ENCODE measurements at places on chromosomes 4 and X.

- H3K4me3 ChIP-seq: no peak overlapping the region
Observed at GRCh38 chr4:119264743-119265142, 52.2 kb downstream of the USP53 start.

DNA sequence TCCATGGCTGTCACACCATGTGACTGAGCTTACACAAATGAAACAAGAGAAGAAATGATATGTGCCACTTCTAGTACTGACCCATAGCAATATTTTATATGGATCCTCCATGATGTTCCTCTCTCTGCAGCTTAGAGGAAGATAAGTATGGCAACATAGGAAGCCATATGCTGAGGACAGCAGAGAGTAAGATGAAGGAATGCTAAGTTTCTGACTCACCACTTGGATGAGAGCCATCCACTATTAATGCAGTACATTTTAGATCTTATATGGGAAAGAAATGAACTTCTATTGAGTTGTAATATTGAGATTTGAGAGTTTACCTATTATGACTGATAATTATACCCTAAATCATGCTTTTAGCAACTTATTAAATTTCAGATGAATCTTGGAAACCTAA lies 386.9 kb upstream of the MAOA start:
- no peak overlapping the region for H3K4me3 ChIP-seq
- H3K36me3 ChIP-seq: no peaks in the 10 kb centered on the region
- no peak for DNase-seq

- DNase-seq: no peak
- H3K4me3 ChIP-seq: no peak overlapping the region
- peaks cover 9% of the 10 kb centered on the region for H3K36me3 ChIP-seq
- peaks cover 19% of the 10 kb centered on the region for H3K4me1 ChIP-seq
- H3K27ac ChIP-seq: no peak overlapping the region
- H3K27me3 ChIP-seq: no peaks in the 10 kb centered on the region
Observed at GRCh38 chr4:3526456-3526855, 5.8 kb downstream of the LRPAP1 start.

- H3K27me3 ChIP-seq: no peaks in the 10 kb centered on the region
- peaks cover 12% of the 10 kb centered on the region for H3K36me3 ChIP-seq
- peak overlapping the region; percentile 61 for H3K4me3 ChIP-seq
- peak; percentile 42 for DNase-seq
Observed at GRCh38 chr4:140807491-140808252, 51.5 kb upstream of the TBC1D9 start.

GRCh38 chr4:8252301-8253173 lies 17.0 kb upstream of the HTRA3 start:
- no peak for DNase-seq
- H3K27ac ChIP-seq: no peak overlapping the region
- H3K27me3 ChIP-seq: peaks cover 9% of the 10 kb centered on the region
- no peak overlapping the region for H3K4me3 ChIP-seq
- H3K36me3 ChIP-seq: no peaks in the 10 kb centered on the region
- H3K4me1 ChIP-seq: no peaks in the 10 kb centered on the region

GRCh38 chr4:111879539-111879938 lies 265.7 kb upstream of the FAM241A start:
- H3K4me3 ChIP-seq: no peak overlapping the region
- H3K36me3 ChIP-seq: no peaks in the 10 kb centered on the region
- no peak overlapping the region for H3K27ac ChIP-seq
- H3K27me3 ChIP-seq: peaks cover 3% of the 10 kb centered on the region

DNA sequence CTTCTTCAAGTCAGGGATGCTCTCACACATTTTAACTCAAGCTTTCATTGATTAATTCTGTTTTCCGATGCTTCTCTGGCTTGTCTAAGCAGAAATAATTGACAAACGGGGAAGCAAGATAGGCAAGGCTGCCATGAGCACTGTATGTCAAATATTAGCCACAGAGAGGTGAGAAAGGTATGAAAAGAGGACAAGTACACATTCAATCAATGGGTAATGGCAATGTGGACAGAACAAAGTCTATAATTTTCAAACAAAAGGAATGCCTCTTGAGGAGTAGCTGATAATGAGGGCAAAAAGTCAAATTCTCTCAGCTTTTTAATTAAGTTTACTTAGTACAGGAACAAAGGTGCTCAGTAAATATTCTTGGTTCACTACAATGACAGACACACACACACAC lies 19.6 kb downstream of the COX7B2 start:
- H3K4me3 ChIP-seq: no peak overlapping the region
- H3K4me1 ChIP-seq: no peaks in the 10 kb centered on the region
- no peak for DNase-seq
- H3K36me3 ChIP-seq: no peaks in the 10 kb centered on the region
- H3K27ac ChIP-seq: no peak overlapping the region

DNA sequence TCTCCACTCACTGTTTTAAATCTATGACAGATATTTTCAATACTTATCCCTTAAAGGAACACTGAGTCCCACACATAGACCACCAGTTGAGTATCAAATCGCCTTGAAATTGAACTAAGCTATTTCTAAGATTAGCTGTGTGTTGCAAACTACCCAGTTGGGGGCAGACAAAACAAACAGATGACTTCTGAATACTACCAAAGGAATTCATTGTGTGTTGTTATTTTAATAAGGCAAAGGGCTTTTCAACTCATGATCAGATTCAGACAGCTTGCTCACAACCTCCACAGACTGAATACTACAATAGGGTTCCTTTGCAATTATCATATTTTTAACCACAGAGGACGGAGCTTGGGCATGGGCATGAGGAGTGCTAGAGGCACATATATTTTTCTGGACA lies 283.0 kb upstream of the GPC4 start:
- no peaks in the 10 kb centered on the region for H3K4me1 ChIP-seq
- peaks cover 3% of the 10 kb centered on the region for H3K27me3 ChIP-seq
- H3K36me3 ChIP-seq: no peaks in the 10 kb centered on the region
- no peak overlapping the region for H3K4me3 ChIP-seq

DNA sequence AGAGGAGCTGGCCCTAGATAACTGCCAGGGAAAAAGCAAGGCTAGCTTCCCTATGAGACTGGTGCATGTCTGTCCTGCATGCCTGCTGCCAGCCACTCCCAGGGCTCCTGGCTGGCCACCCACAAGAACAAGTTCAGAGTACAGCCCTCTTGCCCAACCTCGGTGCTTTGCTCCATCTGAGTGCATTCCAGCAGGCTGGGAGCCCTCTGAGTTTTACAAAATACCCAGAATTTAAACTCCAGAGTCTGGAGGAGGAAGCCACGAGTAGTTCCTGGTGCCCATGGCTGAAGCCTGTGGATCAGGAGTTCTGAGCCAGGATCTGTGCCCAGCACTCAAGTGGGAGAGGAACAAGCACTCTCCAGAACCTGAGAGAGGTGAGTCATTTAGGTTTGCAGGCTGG lies 111.6 kb downstream of the MAGEE2 start:
- H3K36me3 ChIP-seq: no peaks in the 10 kb centered on the region
- H3K27ac ChIP-seq: no peak overlapping the region
- DNase-seq: no peak
- H3K4me1 ChIP-seq: no peaks in the 10 kb centered on the region

DNA sequence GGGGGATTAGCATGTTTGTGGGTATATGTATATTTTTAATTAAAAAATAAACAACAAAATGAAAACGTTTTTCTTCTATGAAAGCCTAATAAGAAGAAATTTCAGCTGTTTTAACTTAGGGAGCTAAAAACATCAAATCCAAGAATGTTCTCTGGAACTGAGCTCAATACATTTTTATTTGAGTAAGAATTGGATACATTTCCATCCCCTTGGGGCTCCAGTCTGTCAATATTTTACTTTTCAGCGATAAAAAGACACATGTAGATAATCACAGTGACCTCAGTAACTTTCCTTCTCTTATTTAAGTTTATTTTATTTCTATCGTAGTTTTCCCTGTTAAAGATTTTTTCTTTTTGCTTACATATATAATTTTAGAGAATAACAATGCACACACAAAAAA lies 59.3 kb downstream of the ELOVL6 start:
- DNase-seq: no peak
- no peak overlapping the region for H3K27ac ChIP-seq
- H3K27me3 ChIP-seq: peaks cover 4% of the 10 kb centered on the region
- no peaks in the 10 kb centered on the region for H3K36me3 ChIP-seq
- H3K4me1 ChIP-seq: no peaks in the 10 kb centered on the region
- no peak overlapping the region for H3K4me3 ChIP-seq

- no peak overlapping the region for H3K4me3 ChIP-seq
- H3K4me1 ChIP-seq: no peaks in the 10 kb centered on the region
- DNase-seq: no peak
- peaks cover 2% of the 10 kb centered on the region for H3K27me3 ChIP-seq
- no peak overlapping the region for H3K27ac ChIP-seq
Observed at GRCh38 chr4:138487670-138488069, 245.5 kb upstream of the SLC7A11 start.

DNA sequence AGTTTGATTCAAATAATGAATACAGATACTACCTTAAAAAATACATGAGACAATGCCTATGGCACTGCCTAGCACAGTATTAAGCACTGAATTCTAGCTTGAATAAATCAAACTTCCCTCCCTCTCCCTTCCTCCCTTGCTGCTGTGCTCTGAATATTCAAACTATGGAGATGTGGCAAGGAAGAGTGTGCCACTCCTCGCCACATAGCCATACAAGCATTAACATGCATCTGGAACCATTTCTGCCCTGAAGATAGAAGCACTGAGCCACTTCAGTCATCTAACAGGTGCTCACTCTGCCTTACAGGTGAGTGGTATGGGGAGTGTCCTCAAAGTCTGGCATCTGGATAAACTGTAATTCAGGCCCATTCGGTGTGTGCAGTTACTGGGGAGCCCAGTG lies 276.9 kb downstream of the ARHGAP24 start:
- H3K27me3 ChIP-seq: no peaks in the 10 kb centered on the region
- no peak overlapping the region for H3K27ac ChIP-seq
- peaks cover 20% of the 10 kb centered on the region for H3K4me1 ChIP-seq
- no peak overlapping the region for H3K4me3 ChIP-seq
- no peak for DNase-seq

- DNase-seq: no peak
- no peak overlapping the region for H3K4me3 ChIP-seq
- H3K27me3 ChIP-seq: no peaks in the 10 kb centered on the region
Observed at GRCh38 chrX:45842207-45842925, 641.7 kb upstream of the DIPK2B start.

- H3K27ac ChIP-seq: no peak overlapping the region
- no peak for DNase-seq
- peaks cover 11% of the 10 kb centered on the region for H3K27me3 ChIP-seq
- H3K36me3 ChIP-seq: no peaks in the 10 kb centered on the region
Observed at GRCh38 chr4:154778264-154778663, 2.8 kb upstream of the RBM46 start.

- DNase-seq: no peak
- no peaks in the 10 kb centered on the region for H3K4me1 ChIP-seq
- H3K36me3 ChIP-seq: no peaks in the 10 kb centered on the region
- H3K4me3 ChIP-seq: no peak overlapping the region
- H3K27me3 ChIP-seq: peaks cover 3% of the 10 kb centered on the region
- no peak overlapping the region for H3K27ac ChIP-seq
Observed at GRCh38 chr4:46890056-46890455, 19.0 kb downstream of the COX7B2 start.

GRCh38 chr4:162891788-162892707 lies 274.6 kb downstream of the NAF1 start:
- no peak overlapping the region for H3K4me3 ChIP-seq
- H3K4me1 ChIP-seq: peaks cover 8% of the 10 kb centered on the region
- H3K27ac ChIP-seq: no peak overlapping the region
- DNase-seq: no peak
- H3K36me3 ChIP-seq: no peaks in the 10 kb centered on the region
- H3K27me3 ChIP-seq: peaks cover 2% of the 10 kb centered on the region

DNA sequence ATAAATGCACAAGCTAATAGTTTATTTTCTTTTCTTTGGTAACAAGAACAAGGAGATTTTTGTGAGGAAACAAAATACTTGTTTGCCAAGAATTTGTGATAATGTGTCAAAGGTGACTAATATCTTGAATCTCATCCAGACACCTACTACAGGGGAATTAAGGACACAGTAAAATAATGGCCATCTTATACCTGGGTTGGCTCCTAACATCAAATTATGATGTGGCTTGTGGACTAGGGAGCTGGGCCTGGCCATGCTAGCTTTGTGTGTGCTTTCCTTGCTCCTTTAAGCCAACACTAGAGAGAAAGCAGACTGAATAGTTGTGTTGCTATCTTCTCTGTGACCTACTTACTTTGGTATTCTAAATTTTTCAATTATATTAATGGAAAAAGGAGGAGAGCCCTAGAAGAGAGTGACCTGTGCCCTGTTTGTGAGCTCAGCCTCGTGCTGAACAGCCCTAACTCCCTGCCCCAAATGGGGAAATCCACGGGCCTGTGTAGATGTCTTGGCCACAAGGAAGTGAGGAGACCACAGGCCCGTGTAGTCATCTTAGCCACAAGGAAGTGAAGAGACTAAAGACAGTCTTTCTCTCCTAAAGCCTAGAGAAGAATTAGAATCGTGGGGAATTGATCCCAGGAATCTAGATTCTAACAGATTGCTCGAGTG lies 23.3 kb downstream of the ARHGAP24 start:
- H3K27me3 ChIP-seq: no peaks in the 10 kb centered on the region
- peak overlapping the region; percentile 93 for H3K27ac ChIP-seq
- H3K36me3 ChIP-seq: peaks cover 12% of the 10 kb centered on the region
- DNase-seq: peak; percentile 40

DNA sequence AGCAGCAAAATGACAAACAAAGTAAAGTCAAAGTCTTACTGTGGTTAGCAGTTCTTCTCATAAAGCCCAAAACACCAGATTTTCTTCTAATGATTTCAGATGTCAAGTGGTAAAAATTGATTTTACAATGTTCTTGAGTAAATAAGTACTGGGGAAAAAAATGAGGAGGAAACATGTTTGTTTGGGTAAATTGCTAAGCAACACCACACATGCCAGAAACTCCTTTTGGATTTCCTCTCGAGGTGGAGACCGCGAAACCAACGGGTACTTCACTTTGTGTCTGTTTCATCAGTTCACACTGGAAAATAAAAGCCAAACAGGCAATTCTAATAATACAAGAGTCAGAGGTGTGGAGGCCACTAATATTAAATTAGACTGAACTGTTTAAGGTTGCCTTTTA lies 4.6 kb upstream of the PKD2 start:
- H3K4me3 ChIP-seq: no peak overlapping the region
- H3K27ac ChIP-seq: no peak overlapping the region
- peaks cover 4% of the 10 kb centered on the region for H3K27me3 ChIP-seq
- no peak for DNase-seq
- H3K36me3 ChIP-seq: no peaks in the 10 kb centered on the region
